ENCODE measurements at places on chromosomes 2 and 18.

- DNase-seq, result no peak
Measured at GRCh38 chr2:124049136-124049535, 24.0 kb downstream of the CNTNAP5 start.

- DNase-seq, result no peak
Measured at GRCh38 chr18:70075906-70076305, 128.2 kb upstream of the CD226 start.

DNA sequence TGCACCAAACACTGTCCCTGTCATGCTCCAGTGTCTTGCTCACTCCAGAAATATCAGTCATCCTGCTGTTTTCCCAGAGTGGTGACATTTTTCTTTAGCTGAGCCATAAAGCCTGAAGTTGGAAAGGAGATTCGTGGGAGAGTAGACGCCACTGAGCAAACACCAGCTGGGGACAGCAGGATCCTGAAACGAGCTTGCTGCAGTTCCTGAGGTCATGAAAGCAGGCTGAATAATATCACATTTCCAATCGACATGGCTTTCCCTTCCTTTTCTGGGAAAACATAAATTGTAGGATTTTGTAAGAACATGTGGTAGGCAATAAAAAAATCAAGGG lies 276.4 kb downstream of the CDCA7 start:
- no peak for DNase-seq

GRCh38 chr18:73948497-73948896 lies 199.1 kb downstream of the FBXO15 start:
- DNase-seq, result no peak

- DNase-seq, result no peak
Measured at GRCh38 chr2:239717706-239718105, 307.4 kb downstream of the NDUFA10 start.

DNA sequence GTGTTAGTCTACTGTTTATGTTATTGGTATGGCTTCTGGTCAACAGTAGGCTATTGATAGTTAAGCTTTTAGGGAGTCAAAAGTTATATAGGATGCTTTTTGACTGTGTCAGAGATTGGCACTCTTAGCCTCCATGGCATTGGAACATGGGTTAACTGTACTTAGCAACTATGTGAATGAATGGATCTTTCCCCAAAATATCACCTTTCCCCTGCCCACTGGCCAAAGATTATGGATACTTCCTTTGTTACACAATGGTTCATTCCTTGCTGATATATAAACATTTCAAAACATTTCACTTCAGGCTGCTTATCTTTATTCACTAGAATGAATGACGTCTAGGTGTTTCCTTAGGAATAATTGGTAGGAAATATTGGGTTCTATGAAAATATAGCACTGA lies 62.1 kb upstream of the DOCK10 start:
- DNase-seq, result no peak

DNA sequence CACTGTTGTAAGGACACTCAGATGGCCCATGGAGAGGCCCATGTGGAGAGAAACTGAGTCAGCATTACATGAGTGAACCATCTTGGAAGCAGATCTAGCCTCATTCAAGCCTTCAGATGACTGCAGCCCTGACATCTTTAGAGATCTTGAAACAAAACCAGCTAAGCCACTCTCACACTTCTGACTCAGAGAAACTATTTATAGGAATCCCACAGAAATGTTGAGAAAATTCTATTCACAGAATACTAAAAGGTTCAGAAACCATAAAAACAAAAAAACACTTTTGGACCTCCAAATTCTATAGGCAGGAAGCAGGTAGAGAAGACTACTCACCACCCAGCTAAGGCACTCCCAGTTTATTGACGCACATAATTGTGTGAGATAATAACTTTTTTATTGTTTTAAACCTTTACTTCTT lies 8.7 kb downstream of the TMEM169 start:
- no peak for DNase-seq

DNA sequence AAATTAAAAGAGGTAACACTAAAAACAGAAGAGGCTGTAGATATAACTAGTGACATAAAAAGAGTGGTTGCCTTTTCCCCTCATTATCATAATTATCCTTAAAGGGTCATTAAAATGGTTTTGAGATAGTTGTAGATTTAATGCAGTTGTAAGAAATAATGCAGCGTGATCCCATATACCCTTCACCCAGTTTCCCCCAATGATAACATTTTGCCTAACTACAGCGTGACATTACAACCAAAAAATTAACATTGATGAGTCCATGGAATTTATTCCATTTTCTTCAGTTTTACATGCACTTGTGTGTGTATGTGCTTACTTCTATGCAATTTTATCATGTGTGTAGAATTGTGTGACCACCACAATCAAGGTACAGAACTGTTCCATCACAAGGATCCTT lies 13.2 kb upstream of the RMND5A start:
- DNase-seq, result no peak

GRCh38 chr2:2633017-2633416 lies 301.9 kb upstream of the MYT1L start:
- DNase-seq, result no peak

DNA sequence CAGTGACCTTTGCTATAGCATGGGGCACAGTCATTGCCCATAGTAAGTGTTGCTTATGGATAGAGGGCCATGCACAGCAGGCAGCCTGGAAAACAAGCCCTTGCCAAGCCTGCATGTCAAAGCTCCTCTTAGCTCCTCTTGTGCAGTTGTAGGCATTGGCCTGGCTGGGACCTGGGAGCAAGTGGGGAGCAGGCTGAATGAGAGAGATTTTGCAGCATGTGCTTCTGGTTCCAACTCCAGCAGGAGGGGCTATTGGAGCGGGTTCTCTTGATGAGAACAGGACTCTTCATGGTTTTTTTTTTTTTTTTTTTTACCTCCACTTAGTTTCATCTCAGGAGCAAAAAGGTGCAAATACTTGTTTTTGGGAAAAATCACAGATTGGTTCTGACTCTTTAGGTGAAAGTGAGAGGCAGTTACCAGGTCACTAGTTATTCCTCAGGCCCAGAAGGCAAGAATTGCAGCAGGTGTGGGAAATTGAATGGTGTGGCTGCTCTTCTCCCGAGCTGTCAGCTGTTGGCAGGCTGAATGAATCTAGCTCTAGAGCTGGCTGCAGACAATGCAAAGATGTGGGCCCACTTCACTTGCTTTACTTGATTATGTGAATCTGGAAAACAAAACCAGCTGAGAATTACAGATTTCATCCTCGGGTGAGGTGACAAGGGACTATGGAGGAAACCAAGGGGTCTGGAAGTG lies 95.9 kb downstream of the MAP4K4 start:
- DNase-seq, result no peak

GRCh38 chr18:35470435-35470834 lies 27.3 kb downstream of the INO80C start:
- DNase-seq, result no peak

DNA sequence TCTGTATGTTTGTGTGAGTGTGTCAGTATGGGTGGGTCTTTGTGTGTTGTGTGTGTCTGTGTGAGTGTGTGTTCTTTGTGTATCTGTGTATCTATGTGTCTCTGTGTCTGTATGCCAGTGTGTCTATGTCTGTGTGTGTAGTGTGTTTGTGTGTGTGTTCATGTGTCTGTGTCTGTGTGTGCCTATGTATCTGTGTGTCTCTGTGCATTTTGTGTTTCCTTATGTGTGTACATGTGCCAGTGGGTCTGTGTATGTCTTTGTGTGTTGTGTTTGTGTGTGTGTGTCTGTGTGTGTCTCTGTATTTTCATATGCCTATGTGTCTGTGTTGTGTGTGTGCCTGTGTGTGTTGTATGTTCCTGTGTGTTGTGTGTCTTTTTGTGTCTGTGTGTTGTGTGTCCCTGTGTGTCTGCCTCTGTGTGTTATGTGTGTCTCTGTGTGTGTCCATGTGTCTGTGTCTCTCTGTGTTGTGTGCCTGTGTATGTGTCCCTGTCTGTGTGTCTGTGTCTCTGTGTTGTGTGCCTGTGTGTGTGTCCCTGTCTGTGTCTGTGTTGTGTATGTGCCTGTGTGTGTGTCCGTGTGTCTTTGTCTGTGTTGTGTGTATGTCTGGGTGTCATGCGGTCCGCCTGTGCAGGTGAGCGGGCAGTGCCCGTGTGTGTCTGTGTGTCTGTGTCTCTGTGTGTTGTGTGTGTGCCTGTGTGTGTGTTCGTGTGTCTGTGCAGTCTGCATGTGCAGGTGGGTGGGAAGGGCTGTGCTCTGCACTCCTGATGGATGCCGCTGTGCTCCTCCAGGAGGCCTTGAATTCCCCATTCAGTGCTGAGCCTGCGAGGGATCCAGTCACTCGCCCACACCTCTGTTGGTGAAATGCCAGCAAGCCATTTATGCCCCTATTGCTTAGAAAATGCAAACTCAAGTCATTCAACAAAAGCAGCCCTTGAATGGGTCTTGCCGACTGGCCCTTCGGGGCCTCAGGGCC lies 37.4 kb downstream of the KLHL29 start:
- DNase-seq, result no peak

DNA sequence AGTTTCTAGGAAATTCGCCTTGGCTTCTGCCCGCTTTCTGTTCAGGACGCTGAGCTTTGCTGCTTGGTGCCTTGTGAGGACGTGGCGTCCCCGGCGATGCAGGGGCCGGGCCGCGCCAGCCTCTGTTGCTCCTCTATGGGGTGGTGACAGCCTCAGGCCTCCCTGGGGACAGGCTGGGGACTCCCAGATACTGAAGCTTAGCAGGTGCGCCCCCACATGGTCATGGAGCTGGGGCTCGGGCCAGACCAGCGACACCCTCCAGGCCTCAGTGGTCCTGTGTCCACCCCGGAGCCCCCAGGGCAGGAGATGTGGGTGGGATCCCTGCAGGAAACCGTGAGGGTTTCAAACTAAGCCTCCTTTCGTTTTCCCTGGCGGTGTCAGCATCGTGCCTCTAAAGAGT lies 29.2 kb downstream of the KCNG2 start:
- no peak for DNase-seq

DNA sequence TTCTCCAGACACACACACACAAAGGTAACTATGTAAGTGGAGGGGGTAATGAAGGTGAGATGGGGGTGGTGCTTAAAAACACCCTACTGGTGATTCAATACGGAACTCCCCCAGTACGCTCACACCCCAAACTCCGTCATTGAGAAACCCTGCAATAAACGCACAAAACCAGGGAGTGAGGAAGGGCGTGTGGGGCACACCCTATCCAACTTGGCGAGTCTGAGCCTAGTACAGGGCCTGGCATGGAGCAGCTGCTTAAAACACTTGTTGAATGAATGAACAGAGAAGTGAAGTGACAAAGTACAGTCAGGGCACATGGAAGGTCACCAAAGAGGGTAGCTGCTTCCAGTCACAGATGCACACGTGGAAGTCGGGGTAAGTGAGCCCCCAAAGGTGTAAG lies 146.8 kb upstream of the SMAD2 start:
- no peak for DNase-seq
